ENCODE measurements at places on chromosomes 3 and 15.

DNA sequence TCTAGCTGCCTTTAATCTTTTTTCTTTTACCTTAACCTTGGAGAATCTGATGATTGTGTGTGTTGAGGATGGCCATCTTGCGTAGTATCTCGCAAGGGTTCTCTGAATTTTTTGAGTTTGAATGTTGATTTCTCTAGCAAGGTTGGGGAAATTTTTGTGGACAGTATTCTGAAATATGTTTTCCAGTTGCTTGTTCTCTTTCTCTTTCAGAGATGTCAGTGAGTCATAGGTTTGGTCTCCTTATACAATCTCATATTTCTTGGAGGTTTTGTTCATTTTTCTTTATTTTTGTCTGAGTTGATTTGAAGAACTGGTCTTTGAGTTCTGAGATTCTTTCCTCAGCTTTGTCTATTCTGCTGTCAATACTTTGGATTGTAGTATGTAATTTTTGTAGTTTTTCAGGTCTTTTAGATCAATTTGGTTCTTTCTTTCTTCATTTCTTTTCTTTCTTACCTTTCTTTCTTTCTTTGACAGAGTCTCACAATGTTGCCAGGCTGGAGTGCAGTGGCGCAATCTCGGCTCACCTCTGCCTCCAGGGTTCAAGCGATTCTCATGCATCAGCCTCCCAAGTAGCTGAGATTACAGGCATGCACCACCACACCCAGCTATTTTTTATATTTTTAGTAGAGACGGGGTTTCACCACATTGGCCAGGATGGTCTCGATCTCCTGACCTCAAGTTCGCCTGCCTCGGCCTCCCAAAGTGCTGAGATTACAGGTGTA is 366.4 kb upstream of the RASGRP1 start:
- DNase-seq: no peak

GRCh38 chr3:46393011-46393410 is 13.9 kb downstream of the CCR5AS start:
- DNase-seq: no peak

GRCh38 chr3:171904829-171905228 is 61.7 kb downstream of the TMEM212 start:
- DNase-seq: no peak

DNA sequence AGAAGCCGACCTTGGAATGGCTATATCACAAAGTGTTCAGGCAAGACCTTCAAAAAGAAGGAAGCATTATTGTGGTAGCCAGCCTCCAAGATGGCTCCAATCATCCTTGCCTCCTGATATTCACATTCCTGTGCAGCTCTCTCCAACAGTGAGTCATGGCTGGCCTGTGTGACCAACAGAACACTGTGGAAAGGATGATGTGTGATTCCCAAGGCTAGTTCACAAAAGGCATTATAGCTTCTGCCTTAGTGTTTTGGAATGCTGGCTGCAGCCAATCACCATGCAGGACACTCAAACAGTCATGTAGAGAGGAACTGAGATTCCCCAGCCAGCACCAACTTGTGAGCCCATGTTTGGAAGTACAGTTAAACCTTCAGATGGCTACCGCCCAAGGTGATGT is 102.6 kb downstream of the EFL1 start:
- no peak for DNase-seq

DNA sequence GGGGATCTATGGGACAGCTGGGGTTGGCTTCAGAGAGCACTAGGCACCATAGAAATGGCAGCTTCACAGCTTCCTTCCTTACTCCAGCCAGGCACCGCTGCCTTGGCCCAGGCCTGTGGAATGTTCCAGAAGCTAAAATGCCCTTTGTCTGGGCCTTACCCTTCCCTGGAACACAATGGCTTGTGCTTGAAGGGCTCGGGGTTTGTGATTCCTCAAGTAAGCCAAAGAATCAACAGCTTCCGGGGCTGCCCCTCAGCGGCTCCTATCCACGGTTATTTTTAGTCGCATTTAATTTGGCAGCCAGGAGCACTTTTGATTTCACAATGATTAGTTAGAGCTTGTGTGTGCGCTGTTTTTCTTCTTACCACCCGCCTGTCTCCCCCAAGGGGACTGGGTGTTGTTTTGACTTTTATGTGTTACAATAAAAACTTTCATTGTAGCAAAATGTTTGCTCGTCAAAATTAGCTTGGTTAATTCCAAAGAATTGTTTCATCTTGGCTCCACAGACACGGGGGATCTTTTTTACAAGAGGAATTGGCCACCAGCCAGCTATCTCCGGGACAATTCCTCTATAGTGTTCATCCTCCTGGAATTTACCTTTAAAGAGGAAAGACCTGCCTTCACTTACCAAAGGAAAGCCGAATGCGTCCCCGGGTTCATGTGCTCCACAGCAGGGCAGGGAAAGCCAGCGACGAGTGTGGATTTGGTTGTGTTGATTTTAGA is 73.8 kb downstream of the TLE3 start:
- no peak for DNase-seq

- DNase-seq: no peak
Measured at GRCh38 chr3:42033741-42034140, 57.4 kb upstream of the TRAK1 start.

GRCh38 chr3:173920386-173920785 is 522.8 kb downstream of the NLGN1 start:
- DNase-seq: no peak

DNA sequence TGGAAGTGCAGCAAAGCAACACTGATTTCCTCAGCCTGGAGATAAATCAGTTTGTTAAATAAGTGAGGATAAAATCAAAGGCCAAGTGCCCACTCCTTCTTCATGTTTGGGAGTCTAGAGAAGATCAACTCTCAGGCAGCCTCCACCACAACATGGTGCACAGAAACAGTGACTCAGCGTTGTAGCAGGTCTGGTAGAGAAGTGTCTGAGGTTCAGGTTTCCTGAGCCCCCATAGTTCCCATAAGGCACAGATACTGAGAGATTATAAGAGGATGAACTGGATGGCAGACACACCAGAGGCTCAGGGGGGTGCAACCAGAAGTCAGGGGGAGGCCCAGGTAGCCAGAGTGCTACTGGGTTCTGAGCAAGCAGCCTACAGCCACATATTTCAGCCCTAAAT is 166.7 kb downstream of the FRMD5 start:
- DNase-seq: no peak

GRCh38 chr3:77171026-77171425 is 131.1 kb downstream of the ROBO2 start:
- no peak for DNase-seq

DNA sequence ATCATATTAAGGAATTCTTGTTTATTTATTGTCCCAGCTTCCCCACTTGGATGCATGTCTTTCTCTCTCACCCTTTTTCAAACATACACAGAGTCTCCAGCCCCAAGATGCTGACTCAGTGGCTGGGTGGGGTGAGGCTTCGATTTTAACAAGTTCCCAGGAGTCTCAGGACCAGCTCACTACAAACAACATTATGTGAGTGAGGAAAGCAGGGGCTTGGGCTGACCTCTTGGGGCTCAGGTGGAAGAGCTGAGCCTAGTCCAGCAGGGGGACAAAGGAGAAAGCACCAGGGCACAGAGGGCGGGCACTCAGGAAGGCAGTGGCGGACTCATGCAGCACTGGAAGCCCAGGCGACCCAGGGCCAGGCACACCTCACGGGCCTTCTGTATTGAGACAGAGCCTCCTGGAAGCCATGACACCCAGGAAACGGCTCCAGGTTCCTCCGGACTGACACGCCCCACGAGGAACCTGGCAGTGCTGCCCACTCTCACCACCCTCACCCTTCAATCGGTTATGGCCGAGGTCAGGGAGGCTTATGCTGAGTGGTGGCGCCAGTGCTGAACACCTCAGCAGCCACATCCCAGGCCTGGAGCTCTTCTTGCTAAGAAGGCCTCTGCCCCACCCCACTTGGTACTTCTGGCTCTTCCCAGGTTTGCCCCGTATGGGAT is 97.4 kb downstream of the LRIG1 start:
- no peak for DNase-seq

- no peak for DNase-seq
Measured at GRCh38 chr3:126365351-126366277, 8.4 kb upstream of the KLF15 start.

GRCh38 chr15:81784751-81785150 is 261.1 kb downstream of the MEX3B start:
- DNase-seq: no peak

DNA sequence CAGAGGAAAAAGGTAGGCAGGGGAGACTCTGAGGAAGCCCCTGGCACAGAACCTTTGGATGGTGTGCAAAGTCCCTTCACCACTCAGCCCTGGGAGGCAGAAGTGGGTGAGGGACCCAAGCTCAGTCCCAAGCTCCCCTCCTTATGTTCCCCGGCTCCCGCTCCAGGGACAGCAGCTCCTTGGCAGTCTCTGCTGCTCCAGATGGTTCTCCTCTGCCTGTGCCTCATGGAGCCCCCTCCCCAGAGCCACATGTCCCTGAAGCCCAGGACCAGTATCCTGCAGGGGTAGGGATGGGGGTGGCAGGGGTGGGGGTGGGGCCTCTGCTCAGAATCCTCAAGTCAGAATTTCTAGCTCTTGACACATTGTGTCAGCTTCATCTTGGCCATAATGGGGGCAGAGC is 8.0 kb upstream of the CAMKV start:
- DNase-seq: no peak

DNA sequence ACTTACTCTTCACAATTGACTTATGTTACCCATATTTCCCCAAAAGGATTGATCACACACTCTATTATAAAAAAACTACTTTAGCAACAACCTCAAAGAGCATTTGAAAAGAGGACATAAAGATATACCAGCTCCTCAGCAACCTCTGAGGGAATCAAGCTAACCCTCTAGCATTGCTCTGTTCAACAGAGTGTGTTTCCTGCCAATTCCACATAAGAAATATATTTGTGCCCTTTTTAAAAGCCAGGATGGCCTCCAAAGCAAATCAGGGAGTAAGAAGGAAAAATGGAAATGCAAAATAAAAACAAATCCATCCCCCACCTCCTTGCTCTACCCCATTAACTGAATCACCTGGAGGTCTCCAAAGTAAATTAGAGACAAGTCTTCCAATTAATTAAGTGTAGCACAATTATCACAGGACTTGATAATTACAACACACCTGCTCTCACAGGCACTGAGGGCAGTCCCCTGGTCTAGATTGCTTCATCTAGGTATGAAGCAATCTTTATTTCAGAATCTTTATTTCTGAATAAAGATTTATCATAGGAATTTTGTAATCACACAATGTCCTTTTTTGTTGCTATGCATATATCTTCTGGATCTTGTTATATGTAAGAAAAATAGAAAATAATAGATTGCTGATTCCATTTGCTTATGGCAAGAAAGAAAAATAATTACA is 34.8 kb downstream of the GPR176 start:
- no peak for DNase-seq

DNA sequence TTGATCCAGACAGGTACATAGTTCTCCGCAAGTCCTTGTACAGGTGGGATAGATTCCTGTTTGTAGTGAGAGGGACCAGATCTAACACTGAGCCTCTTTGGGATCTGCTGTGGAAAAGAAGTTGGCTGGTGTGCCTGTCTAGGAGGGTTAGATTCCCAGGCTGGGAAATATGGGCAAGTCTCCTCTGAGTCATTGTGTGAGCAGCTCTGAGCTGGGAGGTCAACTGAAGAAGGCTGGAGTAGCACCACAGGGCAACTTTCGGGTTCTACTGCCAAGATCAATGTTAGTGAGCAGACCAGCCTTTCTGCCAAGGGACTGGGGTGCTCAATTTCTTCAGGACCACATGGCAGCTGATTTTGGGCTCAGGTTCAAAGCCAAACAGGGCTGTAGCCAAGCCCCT is 33.4 kb downstream of the CLDN1 start:
- no peak for DNase-seq

DNA sequence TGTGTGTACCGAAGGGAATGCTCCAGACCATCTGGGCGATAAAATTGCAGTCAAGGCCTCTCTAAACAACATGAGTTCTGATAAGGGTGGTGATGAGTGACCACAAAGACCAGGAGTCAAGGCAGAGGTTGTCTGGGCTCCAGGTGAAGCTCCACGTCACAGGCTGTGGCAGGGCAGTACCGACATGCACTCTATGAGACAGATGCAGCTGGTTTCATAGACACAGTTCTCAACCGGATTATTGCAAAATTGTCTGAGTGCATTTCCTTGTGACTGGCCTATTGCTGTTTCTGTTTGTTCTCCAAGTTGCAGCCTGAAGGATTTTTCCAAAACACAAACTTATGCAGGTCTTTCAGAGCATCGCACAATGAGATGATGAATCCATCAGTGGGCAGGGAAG is 157.5 kb upstream of the HES1 start:
- no peak for DNase-seq

- peak; percentile 35 for DNase-seq
Measured at GRCh38 chr3:9808345-9809037, 1.6 kb upstream of the TTLL3 start.

- no peak for DNase-seq
Measured at GRCh38 chr3:107794664-107795443, 272.1 kb downstream of the BBX start.

- no peak for DNase-seq
Measured at GRCh38 chr3:172159962-172160538, 120.7 kb downstream of the FNDC3B start.

DNA sequence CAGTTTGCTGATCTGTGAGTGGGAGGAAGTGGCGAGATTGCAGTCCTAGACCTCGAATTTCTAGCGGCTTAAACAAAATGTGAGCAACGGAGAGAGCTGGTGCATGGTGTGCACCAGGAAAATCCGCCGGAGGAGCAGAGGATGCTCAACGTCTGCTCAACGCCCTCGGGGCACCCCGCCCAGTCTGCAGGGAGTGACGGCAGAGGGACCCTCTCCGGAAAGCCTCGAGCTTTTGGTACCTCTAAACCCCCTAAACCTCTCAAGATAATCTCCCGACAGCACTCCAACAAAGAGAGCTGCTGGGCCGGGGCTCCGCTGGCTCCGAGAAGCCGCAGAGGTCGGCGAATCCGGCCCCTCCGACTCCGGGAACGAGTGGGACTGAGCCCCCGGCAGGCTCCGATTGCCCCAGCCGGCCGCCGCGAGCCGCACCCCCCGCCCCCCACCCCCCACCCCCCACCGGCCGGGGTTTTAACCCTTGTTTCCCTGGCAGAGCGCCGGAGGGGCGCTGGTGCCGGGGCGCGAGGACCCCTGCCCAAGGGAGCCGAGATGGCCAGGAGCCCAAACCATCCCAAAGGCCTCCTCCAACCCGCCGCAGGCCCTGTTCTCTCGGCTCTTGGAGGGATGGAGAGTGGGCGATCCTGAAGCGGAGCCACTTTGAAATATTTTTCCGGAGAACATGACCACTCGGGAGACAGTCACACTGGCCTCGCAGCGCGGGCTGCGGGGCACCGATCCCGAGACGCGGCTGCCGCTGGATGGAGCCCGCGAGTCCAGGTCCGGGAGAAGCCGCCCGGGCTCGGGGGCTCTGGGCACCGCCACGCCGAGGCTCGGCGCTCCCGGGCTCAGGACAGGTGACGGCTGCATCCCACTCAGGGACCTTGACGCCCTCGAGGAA is 1.5 kb downstream of the MEGF11 start:
- peak; percentile 24 for DNase-seq

DNA sequence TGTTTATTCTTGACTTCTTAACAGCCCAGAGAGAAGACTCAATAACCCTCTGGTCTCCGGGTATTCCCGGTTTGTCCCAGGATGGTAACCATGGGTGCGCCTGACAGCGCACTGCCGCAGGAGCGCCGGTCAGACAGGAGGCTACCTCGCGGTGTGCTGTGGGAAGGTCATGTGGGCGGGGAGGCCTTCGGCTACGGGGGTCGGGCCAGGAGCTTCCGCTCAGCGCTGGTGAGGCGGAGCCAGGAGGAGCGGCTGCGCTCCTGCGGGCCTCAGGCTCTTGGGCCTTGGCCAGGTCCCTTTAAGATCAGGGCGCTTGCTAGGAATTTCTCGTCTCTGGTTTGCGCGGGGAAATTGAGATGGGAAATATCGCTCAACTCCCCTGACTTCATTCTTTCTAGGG is 182.3 kb upstream of the NDN start:
- no peak for DNase-seq
